HFF-Myc (cell line): ENCODE measurements at places on chromosomes 12 and 14.

GRCh38 chr12:130711756-130712155 lies 4.3 kb downstream of the RIMBP2 start:
- no peak for DNase-seq

DNA sequence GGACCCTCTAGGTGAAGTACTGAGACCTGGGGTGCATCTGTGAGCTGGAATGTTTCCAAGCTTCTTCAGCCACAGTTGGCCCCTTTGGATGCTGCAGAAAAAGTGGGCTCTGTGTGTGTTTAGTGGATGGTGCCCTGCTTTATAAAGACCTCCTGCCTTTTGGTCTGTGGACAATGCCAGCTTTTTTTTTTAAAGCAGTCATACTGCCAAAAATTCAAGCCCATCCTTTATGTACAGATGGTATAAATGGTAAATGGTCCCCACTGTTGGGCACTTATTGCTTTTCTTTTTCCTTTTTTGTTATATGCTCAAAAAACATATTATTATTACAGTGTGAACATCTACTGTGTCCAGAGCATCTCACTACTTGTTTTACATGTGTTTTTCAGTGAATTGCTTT lies 81.1 kb downstream of the SMOC1 start:
- DNase-seq: no peak

DNA sequence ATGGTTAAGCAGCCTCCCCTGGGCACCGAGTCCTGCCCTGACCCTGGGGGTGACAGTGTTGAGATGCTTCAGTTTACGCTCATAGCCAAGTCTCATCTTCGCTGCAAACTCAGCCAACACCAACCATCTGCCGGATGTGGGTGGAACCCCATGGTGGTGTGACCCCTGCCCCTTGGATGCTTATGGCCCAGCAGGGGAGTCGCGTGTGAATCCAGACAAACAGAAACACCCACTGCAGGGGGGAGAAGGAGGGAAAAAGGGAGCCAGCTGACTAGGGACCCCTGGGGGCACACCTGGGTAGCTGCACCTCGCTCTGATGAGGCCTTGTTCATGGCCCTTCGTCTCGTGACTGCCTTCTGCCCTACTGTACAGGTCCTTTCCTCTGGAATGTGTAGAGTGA lies 23.8 kb downstream of the AACS start:
- DNase-seq: no peak

GRCh38 chr14:61322011-61322798 lies 826 bp downstream of the PRKCH start:
- no peak for DNase-seq

DNA sequence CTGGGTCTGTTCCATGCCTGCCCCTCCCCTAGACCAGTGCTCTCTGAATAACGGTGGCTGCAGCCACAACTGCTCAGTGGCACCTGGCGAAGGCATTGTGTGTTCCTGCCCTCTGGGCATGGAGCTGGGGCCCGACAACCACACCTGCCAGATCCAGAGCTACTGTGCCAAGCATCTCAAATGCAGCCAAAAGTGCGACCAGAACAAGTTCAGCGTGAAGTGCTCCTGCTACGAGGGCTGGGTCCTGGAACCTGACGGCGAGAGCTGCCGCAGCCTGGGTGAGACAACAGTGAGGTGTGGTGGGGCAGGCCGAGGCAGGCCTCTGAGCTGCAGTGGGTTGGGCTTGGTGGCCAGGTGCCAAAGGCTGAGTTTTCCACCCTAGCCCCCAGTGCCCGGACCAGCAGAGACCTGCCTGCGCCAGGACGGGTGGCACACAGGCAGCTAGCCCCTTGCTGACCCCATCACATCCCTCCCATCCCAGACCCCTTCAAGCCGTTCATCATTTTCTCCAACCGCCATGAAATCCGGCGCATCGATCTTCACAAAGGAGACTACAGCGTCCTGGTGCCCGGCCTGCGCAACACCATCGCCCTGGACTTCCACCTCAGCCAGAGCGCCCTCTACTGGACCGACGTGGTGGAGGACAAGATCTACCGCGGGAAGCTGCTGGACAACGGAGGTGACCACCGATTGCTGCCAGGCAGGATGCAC lies 28.2 kb upstream of the LRP1-AS start:
- DNase-seq: no peak

GRCh38 chr12:11710906-11711305 lies 61.4 kb downstream of the ETV6 start:
- no peak for DNase-seq

- DNase-seq: no peak
Measured at GRCh38 chr12:25702553-25702952, 149.5 kb upstream of the LMNTD1 start.

DNA sequence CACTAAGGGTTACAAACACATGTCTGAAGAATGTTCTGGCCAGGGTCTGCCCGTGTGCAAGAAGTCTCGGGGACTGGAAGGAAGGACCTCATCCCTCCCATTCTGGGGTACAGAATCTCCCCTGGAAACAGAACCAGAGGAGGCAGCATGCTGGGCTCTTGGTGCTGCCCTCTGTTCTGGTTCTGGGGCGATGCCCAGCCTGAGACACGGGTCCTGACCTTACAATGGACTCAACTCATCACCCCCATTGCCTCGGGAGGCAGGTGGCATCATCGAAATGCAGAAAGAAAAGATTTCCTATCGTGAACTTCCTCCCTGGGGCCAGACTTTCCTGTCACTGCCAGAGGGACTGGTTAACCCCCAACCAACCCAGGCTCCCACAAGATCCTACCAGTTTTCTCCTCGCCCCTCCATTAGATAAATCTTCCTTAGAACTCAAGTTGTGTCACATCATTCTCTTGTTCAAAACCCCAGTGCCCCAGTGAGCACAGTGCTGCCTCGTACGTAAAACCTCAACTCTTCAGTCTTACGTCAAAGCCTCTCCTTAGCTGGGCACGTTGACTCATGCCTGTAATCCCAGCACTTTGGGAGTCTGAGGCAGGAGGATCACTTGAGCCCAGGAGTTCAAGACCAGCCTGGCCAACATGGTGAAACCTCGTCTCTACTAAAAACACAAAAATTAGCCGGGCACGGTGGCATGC lies 52.1 kb downstream of the PSMA6 start:
- DNase-seq: no peak

- no peak for DNase-seq
Measured at GRCh38 chr12:105674871-105675699, 344.6 kb downstream of the C12orf75 start.

- no peak for DNase-seq
Measured at GRCh38 chr12:4645023-4645422, 3.8 kb downstream of the AKAP3 start.
